ENCODE measurements at places on chromosomes 4 and X.

- H3K4me3 ChIP-seq: no peak overlapping the region
- no peak overlapping the region for H3K27ac ChIP-seq
- H3K36me3 ChIP-seq: no peaks in the 10 kb centered on the region
Observed at GRCh38 chr4:1374706-1375045, 27.7 kb downstream of the UVSSA start.

DNA sequence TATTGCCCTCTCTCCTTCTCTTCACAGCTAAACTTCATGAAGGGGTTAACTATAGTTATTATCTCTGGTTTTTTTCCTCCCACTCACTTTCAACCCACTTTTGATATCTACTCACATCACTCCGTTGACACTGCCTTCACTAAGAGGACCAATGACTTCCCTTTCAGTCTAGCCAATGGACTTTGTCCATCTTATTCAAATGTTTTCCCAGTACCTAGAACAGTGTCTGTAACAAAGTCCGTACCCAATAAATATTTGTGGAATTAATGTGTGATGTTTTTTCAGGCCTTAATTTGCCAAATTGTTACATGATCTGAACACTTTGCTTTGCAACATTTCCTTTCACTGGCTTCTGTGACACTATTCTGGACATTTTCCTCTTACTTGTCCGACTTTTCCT lies 106.0 kb upstream of the AR start:
- H3K27ac ChIP-seq: no peak overlapping the region
- H3K4me1 ChIP-seq: no peaks in the 10 kb centered on the region
- H3K4me3 ChIP-seq: no peak overlapping the region

DNA sequence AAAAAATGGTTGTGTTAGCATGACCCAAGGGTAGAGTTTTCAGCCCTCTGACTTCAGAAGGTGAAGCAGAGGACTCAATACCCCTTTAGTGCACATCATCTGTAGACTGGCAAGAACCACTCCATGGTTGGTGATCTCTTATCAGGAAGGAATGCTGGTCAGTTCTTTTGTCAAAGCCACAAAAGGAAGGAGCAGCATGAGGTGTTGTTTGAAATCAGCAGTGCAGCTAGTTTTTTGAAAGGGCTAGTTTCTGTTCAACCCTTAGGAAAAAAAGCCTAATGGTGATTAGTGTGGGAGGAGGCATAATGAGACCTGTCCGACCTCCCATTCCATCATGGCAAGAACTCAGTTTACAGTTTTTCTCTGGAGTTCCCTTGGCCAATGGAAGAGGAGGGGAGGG lies 362.0 kb upstream of the CT83 start:
- no peaks in the 10 kb centered on the region for H3K27me3 ChIP-seq
- DNase-seq: no peak
- H3K4me1 ChIP-seq: no peaks in the 10 kb centered on the region
- H3K36me3 ChIP-seq: no peaks in the 10 kb centered on the region

- no peaks in the 10 kb centered on the region for H3K36me3 ChIP-seq
- no peak overlapping the region for H3K4me3 ChIP-seq
- no peak for DNase-seq
- H3K27me3 ChIP-seq: no peaks in the 10 kb centered on the region
- H3K4me1 ChIP-seq: no peaks in the 10 kb centered on the region
Observed at GRCh38 chr4:109645874-109646710, 57.2 kb downstream of the CASP6 start.

- no peak overlapping the region for H3K27ac ChIP-seq
- H3K4me3 ChIP-seq: no peak overlapping the region
- H3K36me3 ChIP-seq: no peaks in the 10 kb centered on the region
- no peaks in the 10 kb centered on the region for H3K27me3 ChIP-seq
Observed at GRCh38 chr4:86522349-86522748, 71.8 kb upstream of the PTPN13 start.

All from Panc1 (cell line).